Muscle of leg (tissue), 16 donors: ENCODE measurements at places on chromosomes 12 and 14. TPM values are rescaled to one million over a fixed set of nuclear protein-coding genes. Genes with fewer than 3 reads are reported as not detected.

DNA sequence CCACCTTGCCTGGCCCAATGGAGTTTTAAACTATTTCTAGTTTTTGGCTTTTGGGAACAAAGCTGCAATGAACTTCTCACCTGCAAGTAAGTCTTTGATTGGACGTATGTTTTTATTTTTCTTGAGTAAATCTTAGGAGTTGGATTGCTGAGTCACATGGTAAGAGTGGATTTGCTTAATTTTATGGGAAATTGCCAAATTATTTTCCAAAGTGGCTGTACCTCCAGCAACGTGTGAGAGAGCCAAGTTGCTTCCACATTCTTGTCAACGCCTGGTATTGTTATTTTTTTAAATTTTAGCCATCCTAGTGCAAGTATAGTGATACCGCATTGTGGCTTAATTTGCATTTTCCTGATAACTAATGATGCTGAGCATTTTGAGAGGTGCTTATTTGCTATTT is 136.6 kb downstream of the LMNTD1 start:
- no peak overlapping the region for H3K27ac ChIP-seq
- H3K36me3 ChIP-seq, result no peaks in the 10 kb centered on the region
- H3K27me3 ChIP-seq, result no peaks in the 10 kb centered on the region
- H3K4me3 ChIP-seq, result no peak overlapping the region
- no peak for DNase-seq
- no peaks in the 10 kb centered on the region for H3K4me1 ChIP-seq

MAP3K9 gene
- total RNA-seq, result 0.13 TPM

VIPAS39 gene
- total RNA-seq, result 20.6 TPM

DNA sequence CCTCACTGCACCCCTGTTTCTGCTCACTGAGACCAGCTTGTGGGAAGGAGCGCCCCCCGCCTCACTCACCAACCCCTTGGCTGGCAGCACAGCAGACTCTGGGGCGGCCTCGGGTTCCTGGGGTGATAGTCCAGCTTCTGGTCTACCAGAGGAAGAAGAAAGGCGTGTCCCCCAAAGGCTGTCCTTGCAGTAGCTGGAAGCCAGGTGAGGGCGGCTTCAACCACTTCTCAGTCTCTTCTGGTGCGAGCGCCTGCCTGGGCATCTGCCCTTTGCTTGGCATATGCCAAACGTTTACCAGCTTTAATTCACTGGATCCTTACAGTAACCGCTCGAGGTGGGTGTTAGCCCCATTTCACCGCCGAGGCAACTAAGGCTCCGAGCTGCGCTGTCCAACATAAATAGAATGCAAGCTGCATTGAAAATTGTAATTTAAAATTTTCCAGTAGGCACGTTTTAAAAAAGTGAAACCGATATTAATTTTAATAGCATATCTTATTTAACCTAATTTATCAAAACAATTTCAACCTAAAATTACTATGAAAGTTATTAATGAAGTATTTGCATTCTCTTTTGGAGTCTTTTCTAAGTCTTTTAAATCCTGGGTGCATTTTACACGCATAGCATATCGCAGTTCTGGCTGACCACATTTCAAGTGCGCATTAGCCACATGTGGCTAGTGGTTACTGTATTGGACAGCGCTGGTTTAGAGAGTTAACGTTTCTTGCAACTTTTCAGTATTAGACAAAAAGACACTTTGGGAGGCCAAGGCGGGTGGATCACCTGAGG is 872 bp downstream of the FAM177A1 start:
- H3K4me1 ChIP-seq, result peaks cover 6% of the 10 kb centered on the region
- peak overlapping the region; percentile 96 for H3K27ac ChIP-seq
- peaks cover 3% of the 10 kb centered on the region for H3K36me3 ChIP-seq
- no peaks in the 10 kb centered on the region for H3K27me3 ChIP-seq
- no peak for DNase-seq
- peak overlapping the region; percentile 79 for H3K4me3 ChIP-seq

OR6C2 gene
- not detected for total RNA-seq

PSMA3 gene
- total RNA-seq, result 56.3 TPM
